Dorsolateral prefrontal cortex (tissue), 122 donors: ENCODE measurements at places on chromosomes 3 and 15. TPM values are rescaled to one million over a fixed set of nuclear protein-coding genes. Genes with fewer than 3 reads are reported as not detected.

GRCh38 chr15:97866959-97867358, 93.5 kb upstream of the ARRDC4 start:
- DNase-seq, result no peak

GRCh38 chr3:195904368-195904767, 4.0 kb downstream of the TNK2 start:
- no peak for DNase-seq

DNA sequence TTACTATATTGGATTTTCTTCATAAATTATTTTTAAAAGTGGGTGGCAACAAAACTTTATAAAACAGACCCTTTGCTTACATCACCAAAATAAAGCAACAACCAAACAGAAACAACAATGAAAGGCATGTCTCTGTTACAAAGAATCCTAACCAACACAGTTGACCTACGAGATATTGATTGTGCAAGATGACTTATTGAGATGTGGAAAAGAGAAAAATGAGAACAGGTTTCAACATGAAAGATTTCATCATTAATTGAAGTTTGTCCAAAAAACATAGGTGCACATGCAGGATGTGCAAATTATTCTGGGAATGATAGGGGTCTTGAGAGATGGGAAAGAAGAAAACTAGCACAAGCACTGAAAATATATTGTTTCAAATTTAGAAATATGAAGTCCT, 9.0 kb downstream of the GMNC start:
- DNase-seq, result no peak

DNA sequence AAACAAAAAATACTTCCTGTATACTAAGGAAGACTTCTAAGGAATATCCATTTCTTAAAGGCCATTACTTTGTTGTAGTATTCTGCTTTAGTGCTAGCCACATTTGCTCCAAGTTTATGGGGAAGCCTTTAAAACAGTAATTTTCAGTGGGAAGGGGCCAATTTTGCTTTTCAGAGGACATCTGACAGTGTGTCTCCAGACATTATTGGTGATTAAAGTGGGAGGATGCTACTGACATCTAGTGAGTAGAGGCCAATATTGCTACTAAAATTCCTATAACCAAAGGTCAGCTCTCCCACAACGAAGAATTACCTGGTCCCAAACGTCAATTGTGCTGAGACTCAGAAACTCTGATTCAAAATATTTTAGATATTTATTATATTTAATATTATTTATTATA, 24.8 kb downstream of the SLC28A2 start:
- no peak for DNase-seq

DNA sequence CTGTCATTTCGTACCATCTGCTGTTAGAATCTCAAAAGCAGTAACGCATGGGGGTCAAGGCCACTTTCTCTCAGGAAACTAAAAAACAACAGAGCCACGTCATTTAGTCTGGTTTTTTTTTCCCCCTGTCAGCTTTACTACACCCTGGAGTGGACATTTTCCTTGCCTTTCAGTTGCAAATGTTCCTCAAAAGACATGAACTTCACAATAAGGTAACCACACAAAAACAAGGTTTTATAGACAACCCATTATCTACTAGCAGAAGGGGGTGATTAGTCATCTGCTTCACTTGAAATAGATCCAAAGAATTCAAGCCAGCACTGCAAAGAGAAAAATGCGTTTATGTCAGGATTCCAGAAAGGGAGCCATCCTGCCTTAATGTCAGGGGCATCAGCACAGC, 171.8 kb upstream of the CDIN1 start:
- no peak for DNase-seq

GRCh38 chr3:71461114-71461513, 122.4 kb downstream of the FOXP1 start:
- no peak for DNase-seq

DNA sequence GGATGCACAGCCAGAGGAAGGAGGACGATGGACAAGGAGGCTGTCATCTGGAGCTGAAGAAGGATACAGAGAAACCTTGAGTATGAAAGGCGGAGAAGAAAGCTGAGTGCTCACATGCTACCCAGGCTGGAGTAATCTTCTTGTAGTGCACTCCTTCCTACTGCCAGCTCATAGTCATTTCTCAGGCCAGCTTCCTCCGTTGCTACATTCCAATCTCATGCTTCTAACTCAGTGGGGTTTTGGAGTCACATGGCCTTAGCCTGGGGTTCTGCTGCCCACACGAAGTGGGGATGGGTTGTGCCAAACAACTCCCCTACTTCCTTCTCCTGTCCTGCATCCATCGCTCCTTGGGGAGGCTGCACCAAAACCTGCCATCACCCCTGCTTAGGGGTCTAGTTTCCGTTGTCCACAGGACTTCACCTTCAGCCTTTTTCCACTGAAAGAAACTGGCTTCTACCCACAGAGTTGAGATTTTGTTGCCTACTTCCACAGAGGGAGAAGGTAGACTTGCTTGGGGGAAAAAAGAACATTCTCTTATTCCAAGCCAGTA, 239.9 kb downstream of the EPHB1 start:
- DNase-seq, result no peak

GRCh38 chr15:71570736-71571135, 239.6 kb upstream of the NR2E3 start:
- DNase-seq, result no peak

GRCh38 chr3:156811089-156811862, 14.9 kb upstream of the LEKR1 start:
- DNase-seq, result no peak

DNA sequence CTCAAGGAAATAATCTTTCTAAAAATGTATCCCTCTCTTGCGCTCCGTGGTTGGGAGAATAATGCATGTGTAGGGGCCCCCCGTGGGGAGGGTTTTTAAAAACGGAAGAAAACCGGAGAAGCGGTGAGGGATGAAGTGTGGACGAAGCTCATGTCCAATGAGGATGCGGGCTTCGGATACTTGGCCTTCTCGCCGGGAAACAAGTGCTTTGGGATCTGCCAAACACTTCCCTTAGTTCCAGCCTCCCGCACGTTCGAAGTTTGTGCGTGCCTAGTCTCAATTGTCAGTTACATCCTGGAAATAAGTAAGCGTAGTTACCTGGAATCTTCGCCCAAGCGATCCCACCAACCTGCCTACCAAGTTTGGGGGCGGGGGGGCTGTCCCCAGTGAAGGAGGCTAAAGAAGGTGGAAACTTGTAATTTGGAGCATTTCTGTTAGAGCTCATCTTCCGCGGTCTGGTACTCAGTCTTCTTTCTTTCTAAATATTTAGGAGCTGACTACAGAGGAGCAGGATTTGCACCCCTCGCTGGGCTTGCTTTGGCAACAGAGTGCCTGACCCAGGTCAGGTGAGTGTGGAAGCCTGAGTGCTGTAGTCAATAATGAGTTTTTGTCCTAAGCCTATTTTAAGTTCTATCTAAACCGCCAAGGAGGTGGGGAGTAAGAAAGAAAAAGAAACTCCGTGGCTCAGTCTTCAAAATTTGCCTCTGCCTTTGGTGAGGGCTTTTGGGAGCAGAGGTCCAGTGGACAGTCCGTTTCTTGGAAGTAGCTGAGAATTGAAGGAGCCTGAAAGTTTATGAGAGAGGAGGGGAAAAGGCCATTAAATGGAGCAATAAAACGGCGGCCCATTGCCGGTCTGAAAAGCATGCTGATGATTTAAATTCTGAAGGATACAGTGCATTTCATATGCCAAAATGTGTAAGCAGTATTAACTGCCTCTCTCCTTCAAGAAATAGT, 1.1 kb downstream of the ITPR1 start:
- no peak for DNase-seq

MRPL47 gene
- 27.9 TPM for total RNA-seq

ZMAT3 gene
- total RNA-seq, result 85.5 TPM

KNL1 gene
- 0.44 TPM for total RNA-seq

LYZL4 gene
- not detected for total RNA-seq

CCRL2 gene
- total RNA-seq, result 1.2 TPM

CCR8 gene
- not detected for total RNA-seq

PAK6 gene
- 28.1 TPM for total RNA-seq
